Stimulated activated CD8-positive, alpha-beta memory T cell treated with anti-CD3 and anti-CD28 coated beads, Interleukin-4, amount 100 ng/mL, for 1 hour (primary cell): ENCODE measurements at places on chromosomes 4 and X.

GRCh38 chrX:77937291-77937690 is 26.8 kb downstream of the ATP7A start:
- DNase-seq: no peak

GRCh38 chrX:111892375-111892774 is 16.4 kb downstream of the TRPC5OS start:
- no peak for DNase-seq

DNA sequence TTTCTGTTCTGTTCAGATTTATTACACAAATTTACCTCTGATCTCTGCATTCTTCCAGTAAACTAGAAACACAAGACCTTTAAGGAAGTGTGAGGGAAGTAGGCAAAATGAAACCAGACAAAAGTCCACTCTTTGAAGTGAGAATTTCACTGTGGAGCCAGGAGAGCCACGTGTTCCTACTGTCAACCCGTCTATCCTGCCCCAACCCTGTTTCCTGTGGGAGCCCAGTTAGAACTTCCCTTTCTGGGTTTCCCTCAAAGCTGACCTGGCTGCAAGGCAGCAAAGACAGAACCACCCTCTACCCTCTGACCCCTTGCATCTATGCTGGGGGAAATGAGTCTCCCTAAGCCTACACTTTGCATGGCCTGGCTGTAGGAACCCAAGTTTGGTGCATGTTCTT is 40.0 kb downstream of the TMEM144 start:
- no peak for DNase-seq

DNA sequence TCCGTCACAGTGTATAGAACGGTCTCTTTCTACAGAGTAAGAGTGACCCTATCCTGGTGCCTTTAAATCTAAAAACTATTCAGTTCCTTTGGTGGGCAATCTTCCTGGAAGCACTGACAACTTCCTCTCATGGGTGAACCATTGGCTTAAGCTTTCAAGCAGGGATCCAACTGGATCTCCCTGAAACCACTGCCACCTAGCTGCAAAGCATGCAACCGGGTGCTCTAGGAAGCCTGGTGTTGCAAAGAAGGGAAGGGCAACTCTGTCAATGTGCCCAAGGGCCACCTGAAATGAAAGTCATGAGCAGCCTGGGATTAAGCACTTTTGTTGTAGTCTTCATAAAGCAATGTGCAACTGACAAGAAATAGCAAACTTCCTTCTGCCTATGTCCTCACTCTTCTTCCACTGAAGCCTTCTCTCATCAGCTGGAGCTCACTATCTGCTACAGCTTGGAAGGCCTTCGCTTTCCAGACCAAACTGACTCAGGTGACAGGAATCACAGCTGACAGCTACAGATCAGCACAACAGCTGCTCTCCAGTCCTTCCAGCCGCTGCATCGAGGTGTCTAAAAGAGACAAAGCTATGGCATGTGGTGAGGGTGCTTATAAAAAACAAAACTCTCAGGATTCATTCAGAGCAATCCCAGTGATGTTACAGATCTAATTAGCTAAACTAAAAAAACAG is 46.1 kb downstream of the SETD7 start:
- DNase-seq: no peak

DNA sequence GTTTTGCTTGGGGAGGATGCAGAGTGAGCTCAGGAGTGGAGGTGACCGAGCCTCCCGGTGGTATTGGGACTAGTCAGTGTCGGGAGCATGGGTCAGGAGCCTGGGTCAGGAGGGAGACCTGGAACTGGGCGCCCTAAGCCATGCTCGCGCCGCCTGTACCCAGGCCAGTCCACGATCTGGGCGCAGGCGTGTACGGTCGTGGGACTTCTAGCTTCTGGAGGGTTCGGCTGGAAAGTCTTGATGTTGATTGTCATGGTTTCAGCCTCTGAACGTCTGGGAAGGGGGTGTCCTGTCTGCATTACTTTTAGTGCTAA is 244 bp downstream of the EIF2S3 start:
- no peak for DNase-seq

GRCh38 chr4:110002326-110002725 is 89.6 kb downstream of the EGF start:
- no peak for DNase-seq

DNA sequence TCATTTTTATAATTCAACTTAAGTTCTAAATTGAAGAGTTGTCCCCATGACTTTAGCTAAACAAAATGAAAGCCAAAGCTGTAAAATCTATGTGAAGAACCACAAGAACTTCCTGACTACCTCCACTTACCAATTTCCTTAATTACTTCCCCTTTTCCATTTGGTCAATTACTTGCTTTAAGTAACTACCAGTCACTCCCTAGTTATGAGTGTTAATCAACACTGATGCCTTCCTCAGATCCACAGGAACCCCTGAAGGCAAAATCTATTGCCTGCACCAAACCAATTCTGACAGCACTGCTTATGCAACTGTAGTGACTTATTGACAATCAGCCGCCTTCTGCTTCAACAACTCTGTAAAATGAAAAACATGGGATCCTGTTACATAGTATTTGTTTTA is 10.5 kb downstream of the RBMX start:
- no peak for DNase-seq

- no peak for DNase-seq
Measured at GRCh38 chrX:16822723-16823122, 36.5 kb downstream of the TXLNG start.

DNA sequence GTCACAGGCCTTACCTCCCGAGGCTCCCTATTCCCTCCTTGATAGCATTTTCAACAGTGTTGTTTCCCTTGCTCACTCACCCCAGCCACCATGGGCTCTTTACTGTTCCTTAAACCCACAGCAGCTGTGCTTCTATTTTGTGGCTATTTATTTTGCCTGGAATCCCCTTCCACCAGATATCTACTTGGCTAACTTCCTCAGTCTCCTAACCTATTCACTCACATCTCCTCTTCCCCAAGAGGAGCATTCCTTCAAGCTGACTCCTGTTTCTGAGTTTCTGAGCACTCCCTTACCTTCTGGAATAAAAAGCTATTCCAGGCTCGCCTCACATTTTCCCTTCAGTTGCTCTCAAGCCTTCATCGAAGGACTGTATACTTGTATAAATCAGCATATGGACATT is 50.5 kb downstream of the CXCL1 start:
- no peak for DNase-seq

- DNase-seq: no peak
Measured at GRCh38 chr4:152220201-152220666, 315.7 kb downstream of the FBXW7 start.

DNA sequence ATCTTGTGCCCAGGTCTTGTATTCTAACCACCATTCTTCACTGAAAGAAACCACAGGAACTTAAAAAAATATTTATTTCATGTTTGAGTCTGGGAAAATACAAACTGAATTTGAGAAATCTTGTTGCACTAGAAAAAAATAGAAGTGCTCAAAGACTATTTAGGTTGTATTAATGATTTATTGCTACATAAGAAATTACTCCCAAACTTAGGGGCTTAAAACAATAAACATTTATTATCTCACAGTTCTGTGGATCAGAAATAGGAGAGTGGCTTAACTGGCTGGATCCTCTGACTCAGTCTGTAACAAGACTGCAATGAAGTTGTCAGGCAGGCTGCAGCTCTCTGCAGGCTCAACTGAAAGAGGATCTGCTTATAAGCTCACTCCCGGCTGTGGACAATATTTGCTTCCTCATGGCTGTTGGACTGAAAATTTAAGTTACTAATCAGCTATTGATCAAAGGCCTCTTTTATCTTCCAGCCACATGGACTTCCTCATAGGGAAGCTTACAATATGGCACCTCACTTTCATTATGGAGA is 295.4 kb upstream of the FAM241A start:
- no peak for DNase-seq

DNA sequence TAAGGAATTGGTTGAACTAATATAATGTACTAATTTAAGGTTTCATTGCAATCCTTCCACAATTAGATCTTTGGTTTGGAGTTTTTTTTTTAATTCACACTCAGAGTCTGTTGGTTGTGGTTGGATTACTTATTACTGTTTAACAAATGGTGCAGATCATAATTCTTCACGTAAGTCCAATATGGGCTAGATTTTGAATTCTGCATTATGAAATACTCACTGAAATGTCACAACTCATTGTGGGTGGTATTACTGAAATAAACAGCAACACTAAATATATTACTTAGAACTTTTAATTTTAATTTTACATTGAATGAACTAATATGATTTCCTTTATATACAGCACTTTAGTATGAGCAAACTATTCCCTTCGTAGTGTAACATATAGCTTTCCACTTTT is 94.2 kb upstream of the MYOZ2 start:
- no peak for DNase-seq

GRCh38 chr4:139266583-139267257 is 13.3 kb downstream of the MGARP start:
- peak; percentile 24 for DNase-seq

- DNase-seq: no peak
Measured at GRCh38 chr4:14700544-14700943, 301.7 kb upstream of the CPEB2 start.

DNA sequence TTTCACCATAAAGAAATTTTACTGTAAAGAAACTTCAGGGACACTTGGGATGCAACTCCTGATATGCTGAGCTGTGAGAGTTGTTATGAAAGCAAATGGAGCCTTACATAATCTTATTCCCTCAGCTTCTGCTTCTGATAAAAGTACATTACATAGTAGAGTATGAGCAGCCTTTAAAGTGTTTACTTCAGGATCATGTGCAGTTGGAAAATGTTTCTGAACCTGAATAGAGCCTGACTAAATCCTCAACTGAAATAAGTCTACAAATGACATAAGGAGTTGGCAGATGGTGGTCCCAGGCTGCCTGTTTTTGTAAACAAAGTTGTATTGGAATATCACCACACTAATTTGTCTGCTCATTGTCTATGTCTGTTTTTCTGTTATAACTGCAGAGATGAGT is 19.3 kb downstream of the RASSF6 start:
- DNase-seq: no peak

GRCh38 chrX:70664726-70665125 is 220.1 kb downstream of the DLG3 start:
- DNase-seq: no peak

- no peak for DNase-seq
Measured at GRCh38 chr4:3009422-3009821, 46.1 kb downstream of the GRK4 start.
